ENCODE measurements at places on chromosomes 11 and 22.

GRCh38 chr11:21811572-21811971, 381.3 kb upstream of the ANO5 start:
- no peak for DNase-seq

DNA sequence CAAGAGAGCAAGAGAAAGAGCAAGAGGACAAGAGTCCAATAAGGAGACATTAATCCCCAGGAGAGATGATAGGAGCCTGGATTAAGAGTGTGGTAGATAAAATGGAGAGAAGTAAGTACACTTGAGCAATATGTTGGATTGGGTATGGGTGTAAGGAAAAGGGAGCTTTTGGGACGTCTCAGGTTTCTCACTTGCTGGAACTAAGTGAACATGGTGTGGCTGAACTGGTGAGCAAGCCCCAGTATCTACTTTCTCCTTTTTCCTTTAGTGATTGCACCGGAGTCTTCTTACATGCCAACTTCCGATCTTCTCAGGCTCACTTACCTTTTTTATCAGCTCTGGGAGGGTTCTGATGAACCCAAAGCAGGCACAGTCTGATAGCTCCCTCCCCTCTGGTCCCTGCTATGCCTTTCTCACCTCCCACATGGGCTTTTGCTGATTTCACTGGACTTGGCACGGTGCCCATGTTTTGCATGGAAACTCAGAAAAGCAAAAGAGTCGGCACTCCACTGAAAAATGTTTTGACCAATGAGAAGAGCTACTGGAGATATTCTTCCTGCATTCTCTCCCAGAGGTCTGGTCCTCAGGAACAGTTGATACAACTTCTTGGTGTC, 14.5 kb upstream of the APLNR start:
- no peak for DNase-seq

DNA sequence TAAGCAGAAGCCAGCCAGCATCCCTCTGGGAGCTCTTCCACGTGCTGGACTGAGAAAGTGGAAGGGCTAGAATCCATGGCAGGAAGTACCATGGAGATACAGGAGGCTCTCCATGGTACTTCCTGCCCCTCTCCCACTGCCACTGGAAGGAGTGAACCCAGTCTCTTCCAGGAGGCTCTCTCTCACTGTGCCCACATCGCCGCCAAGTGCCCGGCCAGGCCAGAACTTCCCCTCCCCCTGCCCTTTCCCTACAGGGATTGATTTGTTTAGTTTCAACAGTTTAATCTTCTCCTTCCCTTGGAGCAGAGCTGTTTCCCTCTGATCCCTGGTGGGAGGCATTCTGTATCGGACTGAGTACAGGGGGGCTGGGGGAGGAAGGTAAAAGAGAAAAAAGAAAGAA, 133.6 kb downstream of the DSCAML1 start:
- no peak for DNase-seq

DNA sequence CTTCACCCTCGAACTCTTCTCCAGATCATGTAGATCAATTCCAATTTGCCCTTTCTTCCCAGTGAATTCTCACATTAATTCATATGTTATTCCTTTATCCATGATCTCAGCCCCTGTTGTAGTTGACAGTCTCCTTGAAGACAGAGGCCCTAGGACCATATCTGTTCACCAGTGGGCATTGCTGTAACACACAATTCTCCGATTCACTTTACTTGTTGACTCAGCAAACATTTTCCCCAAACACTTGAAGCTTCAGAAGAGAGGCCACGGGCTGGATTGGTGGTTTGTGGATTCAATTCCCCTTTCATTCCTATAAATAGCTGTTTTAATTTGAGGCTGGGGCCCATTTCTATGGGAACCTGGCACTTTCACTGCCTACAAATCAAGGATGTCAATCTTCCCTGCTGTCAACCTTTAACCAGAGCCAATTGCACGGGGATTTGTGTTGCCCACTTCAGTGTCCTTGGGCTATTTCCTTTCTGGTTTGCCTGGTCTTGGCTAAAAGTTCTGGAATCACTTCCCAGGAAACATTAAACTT, 393.0 kb upstream of the KIRREL3 start:
- DNase-seq, result no peak

DNA sequence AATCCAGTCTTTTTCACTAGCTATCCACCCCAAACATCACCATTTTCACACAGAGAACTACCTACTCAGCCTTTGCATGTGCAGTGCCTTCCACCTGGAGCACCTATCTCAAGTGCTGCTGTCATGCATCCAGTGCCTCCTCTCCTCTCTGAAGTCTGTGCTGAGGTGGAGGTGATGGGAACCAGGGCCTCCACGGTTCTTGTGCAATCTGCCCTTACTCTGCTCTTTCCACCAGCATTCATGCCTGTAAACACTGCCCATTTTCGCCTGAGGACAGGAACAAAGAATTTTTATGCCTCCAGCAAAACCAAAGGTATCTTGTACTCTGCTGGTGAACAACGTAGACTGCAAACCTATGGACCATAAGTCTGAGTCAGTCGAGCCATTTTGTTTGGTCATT, 27.0 kb downstream of the PITPNB start:
- DNase-seq, result no peak

DNA sequence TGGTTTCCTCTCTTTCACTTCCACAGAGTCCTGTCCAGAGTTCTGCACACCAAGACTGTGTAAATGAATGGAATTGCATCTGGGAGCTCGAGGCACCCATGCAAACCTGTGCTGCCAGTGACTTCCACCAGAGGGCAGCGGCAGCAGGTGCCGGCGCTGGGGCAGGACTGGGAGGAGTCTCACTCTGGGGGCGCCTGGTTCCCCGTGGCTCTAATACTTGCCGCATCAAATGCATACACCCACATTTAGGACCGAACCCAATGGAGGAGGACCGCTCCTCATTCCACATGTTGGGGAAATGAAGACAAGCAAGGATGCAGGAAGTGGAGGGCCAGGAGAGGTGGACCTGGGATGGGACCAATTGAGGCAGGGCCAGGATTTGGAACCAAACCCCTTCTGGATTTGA, 1.1 kb upstream of the CD6 start:
- DNase-seq, result no peak

GRCh38 chr11:97570636-97571035, 1180.8 kb downstream of the JRKL start:
- no peak for DNase-seq

All from NCI-H1694 (cell line).